Left renal pelvis (tissue), 4 donors: ENCODE measurements at places on chromosomes 2 and 18.

DNA sequence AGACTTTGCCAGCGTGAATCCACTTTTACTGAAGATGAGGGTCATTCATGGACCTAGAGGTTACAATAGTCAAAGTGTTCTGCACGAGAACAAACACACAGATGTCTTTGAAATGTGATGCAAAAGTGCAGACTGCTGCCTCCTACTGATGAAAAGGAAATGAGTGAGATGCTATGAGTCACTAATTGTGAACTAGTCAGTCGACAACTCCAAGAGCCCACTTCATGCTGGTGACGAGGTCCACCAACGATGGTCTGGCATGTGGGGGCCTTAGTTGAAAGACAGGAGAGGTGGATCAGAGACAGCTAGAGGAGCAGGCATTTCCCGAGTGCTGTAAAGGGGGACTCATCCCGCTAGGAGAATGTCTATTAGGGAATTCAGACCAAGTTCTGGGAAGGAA, 17.1 kb upstream of the ZNF236 start:
- DNase-seq: no peak

DNA sequence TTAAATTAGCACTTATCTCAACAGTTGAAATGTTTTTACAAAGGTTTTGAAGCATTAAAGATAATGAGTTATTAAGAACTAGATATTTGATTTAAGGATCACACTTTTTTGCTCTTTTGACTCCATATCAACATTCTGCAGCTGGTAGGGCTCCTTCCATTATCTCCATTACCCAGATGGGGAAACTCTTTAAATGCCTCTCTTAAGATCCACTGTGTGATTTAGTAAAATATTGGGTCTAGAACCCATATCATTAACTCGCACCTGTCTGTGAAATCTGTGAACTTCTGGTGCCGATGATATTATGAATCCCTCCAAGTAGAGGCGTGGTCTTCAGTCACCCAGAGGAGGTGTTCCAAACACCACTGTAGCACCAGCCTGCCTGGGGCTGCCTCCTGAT, 466.2 kb downstream of the TSN start:
- no peak for DNase-seq

- DNase-seq: no peak
Observed at GRCh38 chr18:3903337-3903736, 453.4 kb downstream of the TGIF1 start.

GRCh38 chr2:127535422-127535901, at the start of gene MYO7B:
Gene MYO7B (plus strand): TSS chr2:127535683. CDS start chr2:127559723, 24,040 bp downstream.
- DNase-seq: peak; percentile 57

- DNase-seq: no peak
Observed at GRCh38 chr2:229160180-229160579, 110.9 kb downstream of the PID1 start.

DNA sequence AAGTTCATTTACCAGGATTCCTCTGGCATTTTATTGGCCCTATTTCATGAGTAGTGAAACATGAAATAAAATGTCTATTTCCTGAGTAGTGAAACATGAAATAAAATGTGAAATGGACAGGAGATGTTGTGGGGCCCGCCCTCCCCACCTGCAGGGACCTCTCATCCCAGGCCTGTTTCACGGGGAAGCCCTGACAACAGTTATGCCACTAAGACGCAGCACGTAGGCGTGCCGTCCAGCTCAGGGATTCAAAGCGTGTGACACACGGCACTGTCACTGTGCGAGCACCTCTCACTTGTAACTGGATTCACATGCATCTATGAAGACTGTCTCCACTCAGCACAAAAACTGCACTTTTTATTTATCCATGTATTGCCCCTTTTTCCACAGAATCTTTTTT, 83.4 kb upstream of the SNTG2 start:
- DNase-seq: no peak

DNA sequence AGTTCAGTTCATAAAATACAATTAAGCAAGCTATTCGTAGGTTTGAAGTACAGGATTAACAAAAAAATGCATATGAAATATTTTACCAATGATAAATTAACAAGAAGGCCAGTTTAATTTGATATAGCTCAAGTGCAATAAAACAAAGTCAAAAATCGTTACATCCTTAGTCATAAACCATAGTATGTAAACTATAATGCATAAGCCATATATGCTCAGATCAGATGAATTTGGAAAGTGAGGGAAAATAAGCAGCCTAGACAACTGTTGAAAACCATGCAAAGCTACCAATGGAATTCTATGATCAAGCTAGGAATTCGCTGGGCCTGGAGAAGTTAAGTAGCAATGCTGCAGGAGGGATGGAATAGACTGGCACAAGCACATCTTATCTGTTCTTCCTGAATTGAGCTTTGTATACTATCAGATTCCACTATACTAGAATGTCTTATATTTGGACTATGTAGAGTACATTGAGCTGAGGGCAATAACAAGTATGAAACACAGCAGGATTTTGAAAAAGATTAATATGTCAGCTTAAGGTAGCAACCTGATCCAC, 682.0 kb downstream of the IRS1 start:
- no peak for DNase-seq

DNA sequence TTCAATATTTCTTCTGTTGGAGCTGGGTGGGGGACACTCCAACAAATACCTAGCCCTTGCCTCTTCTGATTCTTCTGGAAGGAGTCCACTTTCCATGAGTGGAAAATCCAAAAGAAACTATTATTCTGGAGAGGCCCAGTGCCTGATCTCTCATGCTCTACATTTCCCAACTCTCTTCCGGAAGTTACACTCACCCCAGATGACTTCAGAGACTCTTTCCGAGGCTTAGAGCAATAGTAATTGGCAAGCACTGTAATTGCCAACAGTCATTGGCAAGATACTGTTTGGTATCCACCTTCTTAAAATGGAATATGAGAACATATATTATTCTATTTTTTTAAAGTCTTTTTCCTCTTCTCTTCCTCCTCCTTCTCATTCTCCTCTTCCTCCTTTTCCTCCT, 60.5 kb upstream of the CYRIA start:
- DNase-seq: no peak

DNA sequence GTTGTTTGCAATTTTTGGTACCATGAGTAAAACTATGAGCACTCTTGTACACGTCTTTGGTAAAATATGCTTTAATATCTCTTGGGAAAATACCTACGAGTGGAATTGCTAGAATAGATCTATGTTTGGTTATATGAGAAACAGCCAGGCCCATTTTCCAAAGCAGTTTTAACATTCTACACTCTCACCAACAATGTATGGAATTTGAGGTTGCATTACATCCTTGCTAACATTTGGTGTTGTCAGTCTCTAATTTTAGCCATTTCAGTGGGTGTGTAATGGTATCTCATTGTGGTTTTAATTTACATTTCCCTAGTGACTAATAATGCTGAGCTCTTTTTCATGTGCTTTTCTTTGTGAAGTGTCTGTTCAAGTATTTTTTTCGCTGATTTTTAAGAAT, 118.9 kb upstream of the TCF4 start:
- no peak for DNase-seq
